ENCODE measurements at places on chromosomes 7 and 10.

GRCh38 chr10:76213876-76214275 is 782.5 kb downstream of the LRMDA start:
- DNase-seq = no peak
- no peaks in the 10 kb centered on the region for H3K36me3 ChIP-seq
- H3K4me3 ChIP-seq = no peak overlapping the region
- no peak overlapping the region for H3K27ac ChIP-seq

DNA sequence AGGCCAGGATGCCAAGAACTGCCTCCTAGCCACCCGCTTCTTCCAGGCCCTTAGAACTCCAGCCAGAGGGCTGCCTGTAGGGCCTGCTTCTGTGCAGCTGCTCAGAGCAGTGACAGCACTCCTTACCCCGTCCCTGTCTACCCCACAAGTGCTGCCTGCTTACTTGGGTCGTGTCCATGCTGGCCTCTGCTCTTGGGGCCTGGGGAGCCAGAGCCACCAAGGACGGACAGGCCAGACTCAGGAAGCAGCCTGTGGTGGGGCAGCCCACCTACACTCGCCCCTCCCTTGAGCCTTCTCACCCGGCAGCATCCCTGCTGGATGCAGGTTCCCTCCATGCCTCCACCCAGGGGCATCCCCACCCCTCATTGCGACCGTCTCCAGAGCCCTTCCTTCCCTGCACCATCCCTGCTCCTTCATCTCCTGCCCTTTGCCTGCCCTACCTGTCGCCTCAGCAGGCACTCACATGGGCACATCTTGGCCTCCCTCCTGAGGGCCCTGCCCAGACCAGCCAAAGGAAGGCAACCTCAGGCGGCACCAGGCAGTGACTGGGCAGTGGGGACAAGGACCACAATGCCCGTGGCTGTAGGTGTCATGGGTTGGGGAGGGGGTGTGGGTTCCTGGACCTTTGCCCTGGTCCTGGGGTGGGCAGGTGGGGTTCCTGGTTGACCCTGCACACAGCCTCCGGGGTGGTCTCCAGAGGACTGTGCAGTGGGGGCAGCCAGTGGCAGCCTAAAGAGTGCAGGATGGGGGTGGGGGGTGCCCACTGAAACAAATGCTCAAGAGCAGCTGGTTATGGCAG is 78.0 kb upstream of the TNS3 start:
- no peak overlapping the region for H3K27ac ChIP-seq
- no peaks in the 10 kb centered on the region for H3K36me3 ChIP-seq
- peaks cover 11% of the 10 kb centered on the region for H3K4me1 ChIP-seq
- no peak overlapping the region for H3K4me3 ChIP-seq
- no peaks in the 10 kb centered on the region for H3K27me3 ChIP-seq
- no peak for DNase-seq

DNA sequence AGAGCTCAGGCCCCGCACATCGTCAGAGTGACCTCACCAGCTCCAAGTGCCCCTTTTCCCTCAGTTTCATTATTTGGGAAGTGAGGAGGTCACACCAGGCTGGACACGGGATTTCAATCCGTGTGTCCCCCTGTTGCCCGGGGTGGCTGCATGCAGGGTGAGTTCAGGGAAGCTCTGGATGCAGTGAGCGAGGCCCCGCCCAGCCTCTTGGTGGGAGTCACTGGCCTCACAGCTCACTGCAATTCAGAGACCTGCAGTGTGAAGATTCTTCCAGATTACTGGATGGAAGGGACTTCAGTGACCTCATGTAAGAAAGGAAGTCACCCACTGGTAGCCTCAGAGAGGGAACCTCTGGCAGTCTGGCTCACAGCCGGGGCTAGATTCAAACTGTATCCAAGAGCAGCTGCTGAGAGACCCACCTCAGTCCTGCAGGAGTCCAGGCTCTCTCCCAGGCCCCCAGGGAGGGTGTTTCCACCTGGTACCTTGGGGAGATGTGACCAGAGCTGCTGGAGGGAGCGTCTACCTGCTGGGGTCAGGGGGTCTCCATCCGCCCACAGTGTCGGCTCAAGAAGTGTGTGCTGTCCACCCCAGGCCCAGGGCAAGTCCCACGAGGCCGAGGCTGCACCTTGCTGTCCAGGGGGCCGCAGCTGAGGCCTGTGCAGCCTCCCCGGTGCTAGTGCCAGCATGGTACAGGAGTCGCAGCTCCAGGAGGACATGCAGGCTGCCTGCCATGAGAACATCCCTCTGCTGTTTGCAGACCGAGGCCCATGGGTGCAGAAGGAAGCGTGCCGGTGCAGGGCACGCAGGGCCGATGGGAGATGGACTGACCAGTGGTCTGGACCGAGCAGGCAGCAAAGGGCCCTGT is 54.4 kb downstream of the MGMT start:
- H3K4me3 ChIP-seq = no peak overlapping the region
- H3K27ac ChIP-seq = no peak overlapping the region
- H3K27me3 ChIP-seq = no peaks in the 10 kb centered on the region
- peaks cover 4% of the 10 kb centered on the region for H3K36me3 ChIP-seq

DNA sequence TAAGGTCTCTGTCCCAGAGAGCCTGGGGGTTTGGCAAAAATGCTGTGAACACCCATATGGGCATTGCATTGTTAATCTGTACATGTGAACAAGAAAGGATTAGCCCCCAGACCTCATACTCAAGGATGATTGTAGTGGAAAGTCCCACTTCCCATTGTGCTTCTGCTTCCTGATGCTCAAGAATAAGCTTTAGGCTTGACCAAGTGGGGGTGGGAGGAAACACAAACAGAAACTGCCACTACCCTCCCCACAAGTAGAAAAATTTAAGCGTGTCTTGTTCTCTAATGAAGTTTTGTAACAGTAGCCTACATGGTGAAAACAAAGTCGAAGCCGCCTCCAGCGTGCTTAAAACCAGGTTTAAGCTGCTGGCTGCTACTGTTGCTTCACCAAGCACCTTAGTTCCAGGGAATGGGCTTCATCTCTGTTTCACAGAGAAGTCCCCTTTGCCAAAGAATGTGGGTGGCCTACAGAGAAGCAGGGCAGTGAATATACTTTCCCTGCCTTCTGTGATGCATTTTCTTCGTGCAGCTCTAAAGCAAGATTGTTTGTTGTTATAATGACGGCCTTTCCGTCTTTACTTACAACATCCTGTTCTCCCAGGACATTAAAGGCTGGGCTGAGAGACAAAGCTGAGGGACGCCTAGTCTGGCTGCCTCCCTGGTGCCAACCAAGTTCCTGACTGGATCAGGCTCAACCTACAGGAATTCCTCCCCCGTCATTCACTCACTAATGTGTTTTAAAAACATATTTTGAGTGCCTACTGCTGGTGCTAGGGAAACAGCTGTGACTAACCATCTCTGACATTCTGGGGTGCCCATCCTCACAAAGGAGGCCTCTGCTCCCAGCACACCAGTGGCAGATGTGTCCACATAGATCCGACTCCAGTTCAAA is 32.1 kb upstream of the CCSER2 start:
- H3K4me1 ChIP-seq = no peaks in the 10 kb centered on the region
- H3K27me3 ChIP-seq = peaks cover 4% of the 10 kb centered on the region
- H3K27ac ChIP-seq = no peak overlapping the region
- no peak overlapping the region for H3K4me3 ChIP-seq

DNA sequence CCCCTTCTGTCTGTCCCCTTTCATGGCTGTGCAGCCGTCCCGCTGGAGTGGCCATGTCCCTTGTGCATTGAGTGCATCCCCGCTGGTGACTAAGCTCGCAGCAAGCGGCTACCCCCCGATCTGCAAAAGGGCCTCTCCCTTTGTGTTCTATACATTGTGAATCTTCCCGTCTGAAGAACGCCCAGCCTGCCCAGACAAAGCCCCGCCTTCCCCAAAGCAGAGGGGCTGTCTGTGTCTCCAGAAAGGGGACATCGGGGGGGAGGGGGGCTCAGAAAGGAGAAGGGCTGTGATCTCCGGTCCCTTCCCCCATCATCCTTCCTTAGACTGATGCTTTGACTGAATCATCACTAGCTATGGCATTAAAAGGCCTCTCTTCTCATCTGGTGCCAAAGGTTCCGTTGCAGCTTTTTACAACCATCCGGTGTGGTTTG is 11.9 kb downstream of the NPTX2 start:
- no peaks in the 10 kb centered on the region for H3K36me3 ChIP-seq
- no peak for DNase-seq
- peaks cover 48% of the 10 kb centered on the region for H3K27me3 ChIP-seq
- no peak overlapping the region for H3K4me3 ChIP-seq
- no peaks in the 10 kb centered on the region for H3K4me1 ChIP-seq
- H3K27ac ChIP-seq = no peak overlapping the region

- no peak overlapping the region for H3K27ac ChIP-seq
- no peak overlapping the region for H3K4me3 ChIP-seq
- H3K36me3 ChIP-seq = peaks cover 6% of the 10 kb centered on the region
- H3K27me3 ChIP-seq = no peaks in the 10 kb centered on the region
- no peaks in the 10 kb centered on the region for H3K4me1 ChIP-seq
These were observed 219.2 kb downstream of the ETV1 start for GRCh38 chr7:13770305-13770704.

DNA sequence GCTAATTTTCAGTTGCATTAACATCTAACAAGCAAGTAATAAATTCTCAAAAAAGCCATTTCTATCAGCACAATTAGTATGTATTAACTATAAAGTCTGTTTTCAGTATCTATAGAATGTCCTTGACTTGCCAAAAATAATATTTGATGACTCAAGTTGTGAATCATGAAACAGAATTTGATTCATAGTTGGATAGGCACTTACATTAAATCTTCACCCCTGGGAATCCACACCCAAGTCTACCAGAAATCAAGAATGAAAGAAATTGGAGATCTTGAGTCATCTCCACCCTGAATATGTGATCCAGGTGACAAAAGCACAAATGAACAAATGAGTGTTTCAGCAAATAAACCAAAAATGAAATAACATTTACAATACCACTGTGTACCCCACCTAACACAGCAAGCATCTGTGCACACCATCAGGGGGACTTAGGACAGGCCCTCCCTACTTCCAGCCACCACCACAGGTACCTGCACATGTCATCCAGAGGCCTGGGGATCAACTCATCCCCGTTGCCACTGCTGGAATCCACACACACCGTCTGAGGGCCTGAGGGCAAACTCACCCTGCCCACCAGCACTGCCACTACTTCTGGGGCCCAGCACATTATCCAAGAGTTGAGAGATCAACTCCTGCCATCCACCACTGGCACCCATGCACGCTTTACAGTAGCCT is 160.1 kb downstream of the MTERF1 start:
- peaks cover 14% of the 10 kb centered on the region for H3K36me3 ChIP-seq
- H3K27ac ChIP-seq = no peak overlapping the region
- H3K4me3 ChIP-seq = no peak overlapping the region
- H3K27me3 ChIP-seq = no peaks in the 10 kb centered on the region
- no peak for DNase-seq

DNA sequence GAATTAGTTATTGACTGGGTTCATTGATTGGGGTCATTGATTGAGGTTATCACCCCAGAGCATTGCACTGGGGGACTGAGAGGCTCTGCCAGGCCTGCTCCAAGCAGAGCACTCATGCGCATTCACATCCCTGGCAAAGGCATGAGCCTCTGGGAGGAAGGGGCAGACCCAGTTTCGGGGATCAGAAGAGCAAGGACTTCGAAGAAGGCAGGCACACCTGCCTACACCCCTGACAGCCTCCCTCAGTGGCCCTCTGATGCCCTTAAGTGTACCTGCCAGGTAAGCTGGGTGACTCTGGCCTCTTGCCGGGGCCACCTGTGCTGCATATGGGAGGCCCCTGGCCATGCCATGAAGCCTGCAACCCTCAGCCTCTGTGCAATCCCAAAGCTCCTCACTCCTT is 181.1 kb downstream of the PTPN20 start:
- H3K27ac ChIP-seq = no peak overlapping the region
- H3K27me3 ChIP-seq = peaks cover 52% of the 10 kb centered on the region
- DNase-seq = no peak
- H3K4me1 ChIP-seq = peaks cover 10% of the 10 kb centered on the region
- peaks cover 3% of the 10 kb centered on the region for H3K36me3 ChIP-seq
- no peak overlapping the region for H3K4me3 ChIP-seq

GRCh38 chr7:139430443-139430842 is 53.0 kb downstream of the KLRG2 start:
- H3K36me3 ChIP-seq = peaks cover 6% of the 10 kb centered on the region
- no peak overlapping the region for H3K4me3 ChIP-seq
- DNase-seq = no peak
- peak overlapping the region; percentile 62 for H3K27ac ChIP-seq

DNA sequence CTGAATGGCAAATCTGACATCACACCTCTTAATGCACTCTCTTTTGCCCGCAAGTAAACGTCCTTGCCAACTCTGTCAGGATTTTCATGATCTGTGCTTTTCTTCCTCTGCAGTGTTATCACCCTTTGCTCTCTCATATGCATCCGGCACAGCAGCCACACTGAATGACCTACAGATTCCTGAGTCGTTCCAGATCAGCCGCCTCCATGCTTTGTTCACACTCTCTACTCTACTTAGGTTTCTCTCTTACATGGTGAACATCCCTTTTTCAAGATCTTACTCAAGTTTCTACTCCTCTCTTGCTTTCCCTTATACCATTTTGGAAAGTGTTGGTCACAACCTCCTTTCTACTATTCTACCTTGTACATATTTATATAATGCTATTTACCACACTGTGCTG is 127.7 kb upstream of the AOAH start:
- H3K4me1 ChIP-seq = no peaks in the 10 kb centered on the region
- H3K4me3 ChIP-seq = no peak overlapping the region
- peaks cover 31% of the 10 kb centered on the region for H3K36me3 ChIP-seq
- H3K27ac ChIP-seq = no peak overlapping the region
- no peaks in the 10 kb centered on the region for H3K27me3 ChIP-seq

DNA sequence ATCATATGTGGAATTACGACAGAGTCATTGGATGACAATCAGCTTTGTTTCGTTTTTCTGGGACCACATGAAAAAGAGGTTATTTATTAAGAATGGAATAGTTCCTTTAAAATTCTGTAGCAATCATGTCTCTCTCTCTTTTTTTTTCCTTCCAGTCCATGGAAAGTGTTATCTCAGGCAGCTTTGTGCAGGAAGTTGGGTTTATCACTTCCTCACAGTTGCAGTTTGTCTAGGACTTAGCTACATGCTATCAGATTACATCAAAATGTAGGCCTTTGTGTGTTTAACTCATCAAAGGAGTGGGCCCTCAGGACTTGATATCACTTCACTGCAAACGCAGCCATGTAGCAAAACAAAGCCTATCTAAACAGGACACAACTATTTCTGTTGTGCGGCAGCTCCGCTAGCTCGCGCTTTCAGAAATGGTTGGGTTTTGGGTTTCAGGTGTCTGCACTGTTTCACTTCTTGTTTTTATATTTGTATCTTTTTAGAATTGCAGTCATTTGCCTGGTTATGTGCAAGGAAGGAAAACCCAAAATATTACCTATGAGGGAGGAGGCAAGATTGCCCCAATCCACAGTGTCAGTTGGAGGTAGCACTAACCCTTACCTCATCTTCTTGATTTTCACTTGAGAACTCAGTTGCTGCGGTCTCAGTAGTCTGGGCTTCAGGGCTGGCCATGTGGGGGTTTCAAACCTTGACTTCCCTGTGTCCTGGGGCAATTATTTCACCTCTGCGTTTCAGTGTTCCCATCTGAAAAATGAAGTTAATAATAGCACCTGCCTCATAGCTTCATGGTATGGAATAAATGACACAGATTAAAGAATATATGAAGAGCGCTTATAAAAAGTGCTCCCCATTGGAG is 66.7 kb downstream of the HHEX start:
- H3K4me1 ChIP-seq = peaks cover 27% of the 10 kb centered on the region
- H3K27ac ChIP-seq = peak overlapping the region; percentile 62
- H3K4me3 ChIP-seq = no peak overlapping the region
- no peaks in the 10 kb centered on the region for H3K36me3 ChIP-seq
- DNase-seq = no peak

- H3K4me3 ChIP-seq = no peak overlapping the region
- no peak for DNase-seq
- H3K4me1 ChIP-seq = peaks cover 10% of the 10 kb centered on the region
- H3K27ac ChIP-seq = no peak overlapping the region
These were observed 13.2 kb downstream of the AKR1B15 start for GRCh38 chr7:134562136-134562535.

- peaks cover 4% of the 10 kb centered on the region for H3K4me1 ChIP-seq
- DNase-seq = no peak
- H3K27me3 ChIP-seq = no peaks in the 10 kb centered on the region
- H3K36me3 ChIP-seq = no peaks in the 10 kb centered on the region
- no peak overlapping the region for H3K27ac ChIP-seq
These were observed 20.1 kb upstream of the HBP1 start for GRCh38 chr7:107148721-107149120.
